Skin of body (tissue), 3 donors: ENCODE measurements at places on chromosomes 7 and 10. TPM values are rescaled to one million over a fixed set of nuclear protein-coding genes. Genes with fewer than 3 reads are reported as not detected.

- no peak for DNase-seq
Measured at GRCh38 chr10:123160311-123160980, 6.2 kb downstream of the BUB3 start.

DNA sequence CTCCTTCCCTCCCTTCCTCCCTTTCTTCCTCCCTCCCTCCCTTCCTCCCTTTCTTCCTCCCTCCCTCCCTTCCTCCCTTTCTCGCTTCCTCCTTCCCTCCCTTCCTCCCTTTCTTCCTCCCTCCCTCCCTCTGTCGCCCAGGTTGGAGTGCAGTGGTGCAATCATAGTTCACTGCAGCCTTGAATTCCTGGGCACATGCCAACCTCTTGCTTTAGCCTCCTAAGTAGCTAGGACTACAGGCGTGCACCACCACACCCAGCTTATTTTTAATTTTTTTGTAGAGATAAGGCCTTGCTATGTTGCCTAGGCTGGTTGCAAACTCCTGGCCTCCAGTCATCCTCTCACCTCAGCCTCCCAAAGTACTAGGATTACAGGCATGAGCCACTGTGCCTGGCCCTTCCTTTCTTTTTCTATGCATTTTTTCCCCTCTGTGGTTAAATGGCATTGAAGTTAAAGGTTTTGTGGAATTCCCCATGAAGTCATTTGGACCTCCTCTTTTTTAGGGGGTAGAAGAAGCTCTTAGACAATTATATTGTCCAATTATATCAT lies 9.6 kb downstream of the KLHDC10 start:
- DNase-seq = no peak

DNA sequence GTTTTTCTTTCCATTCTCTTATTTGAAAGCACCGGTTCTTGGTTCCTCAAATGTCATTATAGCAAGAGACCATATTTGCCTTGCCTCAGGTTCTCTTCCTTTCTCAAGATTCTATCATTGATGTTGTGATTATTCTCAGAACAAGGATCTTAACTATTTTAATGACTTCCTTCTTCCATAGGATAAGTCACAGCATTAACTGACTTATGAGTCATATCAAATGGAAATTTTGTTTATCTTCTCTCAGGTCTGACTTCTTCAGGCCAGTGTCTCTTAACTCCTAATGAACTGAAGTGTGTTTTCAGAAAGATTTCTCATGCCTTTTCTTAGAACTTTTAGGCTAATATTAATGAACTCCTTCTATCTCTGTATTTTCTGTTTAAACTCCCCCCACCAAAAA lies 794.6 kb upstream of the LRRN3 start:
- no peak for DNase-seq

DNA sequence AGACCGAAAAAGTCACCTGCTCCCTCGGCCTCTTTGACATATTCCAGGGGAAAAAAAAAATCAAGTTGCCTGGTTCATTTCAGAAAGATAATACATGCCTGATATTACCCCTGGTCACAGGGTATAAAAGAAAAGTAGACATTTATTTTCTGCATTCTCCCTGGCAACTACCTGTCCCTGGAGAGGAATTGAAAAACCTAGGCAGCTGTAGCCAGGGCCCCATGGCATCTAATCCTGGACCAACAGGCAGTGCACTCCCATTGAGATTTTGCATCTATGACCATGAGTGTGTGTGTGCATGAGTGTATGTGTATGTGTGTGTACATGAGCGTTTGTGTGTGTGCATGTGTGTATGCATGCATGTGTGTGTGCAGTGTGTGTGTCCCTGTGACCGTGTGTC lies 338.2 kb upstream of the PFKP start:
- no peak for DNase-seq

GRCh38 chr10:106643473-106643872 lies 521.0 kb downstream of the SORCS1 start:
- no peak for DNase-seq

DNA sequence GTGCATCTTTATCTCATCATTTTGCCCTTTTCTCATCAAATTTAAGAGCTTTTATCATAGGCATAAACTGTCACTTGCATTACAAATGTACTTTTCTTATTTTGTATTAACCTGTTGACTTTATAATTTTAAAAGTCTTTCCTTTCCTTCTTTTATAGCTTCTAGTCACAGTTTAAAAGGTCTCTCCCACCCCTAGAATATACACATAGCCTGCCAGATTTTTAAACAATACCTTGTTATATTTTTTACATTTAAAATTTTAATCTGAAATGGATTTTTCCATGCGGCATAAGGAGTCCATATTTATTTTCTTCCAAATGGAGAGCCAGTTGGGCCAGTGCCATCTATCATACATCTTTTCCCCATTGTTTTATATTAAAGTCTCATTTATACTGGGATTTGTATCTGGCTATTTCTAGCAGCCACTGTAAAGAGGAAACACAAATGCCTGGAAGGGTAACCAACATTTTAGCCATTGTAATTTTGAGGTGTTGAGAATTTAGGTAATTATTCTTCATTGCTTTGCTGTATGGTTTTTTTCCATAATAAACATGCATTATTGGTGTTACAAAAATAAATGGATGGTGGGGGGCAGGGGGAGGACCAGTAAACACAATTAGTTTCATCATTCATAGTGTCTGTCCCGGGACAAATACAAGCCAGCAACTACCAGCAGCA lies 92.8 kb downstream of the CCDC71L start:
- no peak for DNase-seq

DNA sequence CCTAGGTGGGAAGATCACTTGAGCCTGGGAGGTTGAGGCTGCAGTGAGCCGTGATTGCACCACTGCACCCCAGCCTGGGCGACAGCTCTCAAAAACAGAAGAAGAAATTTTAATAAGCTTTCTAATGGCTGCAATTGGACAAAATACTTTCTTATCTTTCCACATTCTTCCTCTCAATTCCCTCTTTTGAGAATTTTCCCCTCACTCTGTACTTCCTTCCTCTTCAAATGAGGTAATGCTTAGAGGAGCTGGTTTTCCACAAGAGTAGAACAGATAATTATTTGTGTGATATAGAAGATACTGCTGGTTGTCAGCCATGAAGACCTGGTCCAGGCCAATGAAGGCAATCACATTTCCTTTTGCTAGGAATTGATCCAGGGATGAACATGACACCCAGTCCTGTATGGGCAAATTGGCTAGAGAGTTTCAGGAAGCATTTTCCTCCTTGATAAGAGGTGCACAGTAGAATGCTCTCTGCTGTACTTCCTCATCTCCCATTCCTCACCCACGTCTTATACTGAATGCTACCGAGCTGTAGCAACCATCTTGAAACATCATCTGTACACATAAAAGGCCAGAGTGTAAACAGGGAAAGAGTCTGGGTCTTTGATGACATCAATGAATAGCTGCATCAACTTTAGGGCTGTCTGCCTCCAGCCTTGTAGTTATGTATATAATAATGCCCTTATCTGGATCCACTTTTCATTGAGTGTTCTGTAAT lies 103.9 kb downstream of the CDK6 start:
- DNase-seq = no peak

GRCh38 chr10:4770801-4771553 lies 55.0 kb upstream of the AKR1E2 start:
- peak; percentile 65 for DNase-seq

DNA sequence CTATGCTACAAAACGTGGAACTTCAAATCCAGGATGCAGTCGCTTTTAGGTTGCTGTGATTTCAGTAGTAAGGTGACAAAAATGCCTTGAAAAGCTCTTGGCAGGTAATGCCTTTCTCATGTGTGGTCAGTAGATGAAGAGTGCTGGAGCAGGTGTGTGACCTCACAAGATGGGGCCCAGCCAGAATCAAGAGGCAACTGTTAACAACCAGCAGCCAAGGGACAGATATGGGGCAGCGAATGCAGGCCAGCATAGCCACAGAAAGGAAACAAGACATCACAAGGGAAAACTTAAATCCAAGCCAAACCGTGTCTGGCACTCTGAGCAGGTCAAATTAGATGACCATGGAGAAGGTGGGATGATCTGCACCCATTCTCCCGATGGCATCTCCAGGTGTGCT lies 12.3 kb downstream of the HUS1 start:
- DNase-seq = no peak

DNA sequence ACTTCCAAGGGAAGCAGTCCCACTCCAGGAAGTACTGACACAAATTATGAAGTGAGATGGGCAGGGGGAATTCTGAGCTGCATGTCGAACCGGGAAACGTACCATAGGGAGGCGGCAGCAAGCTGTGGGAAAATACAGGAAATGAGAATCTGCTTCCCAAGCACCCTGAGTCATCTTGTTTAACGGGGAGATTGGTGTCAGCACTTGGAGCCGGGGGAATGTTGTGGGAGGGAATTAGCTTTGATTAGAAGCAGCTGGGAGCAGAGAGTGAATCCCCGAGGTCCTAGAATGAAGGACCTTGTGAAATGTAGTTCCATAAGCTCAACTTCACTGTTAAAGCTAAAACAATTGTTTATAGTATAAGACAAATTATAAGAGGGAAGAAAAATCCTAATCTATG lies 141.4 kb upstream of the PRKCQ start:
- DNase-seq = peak; percentile 84

DNA sequence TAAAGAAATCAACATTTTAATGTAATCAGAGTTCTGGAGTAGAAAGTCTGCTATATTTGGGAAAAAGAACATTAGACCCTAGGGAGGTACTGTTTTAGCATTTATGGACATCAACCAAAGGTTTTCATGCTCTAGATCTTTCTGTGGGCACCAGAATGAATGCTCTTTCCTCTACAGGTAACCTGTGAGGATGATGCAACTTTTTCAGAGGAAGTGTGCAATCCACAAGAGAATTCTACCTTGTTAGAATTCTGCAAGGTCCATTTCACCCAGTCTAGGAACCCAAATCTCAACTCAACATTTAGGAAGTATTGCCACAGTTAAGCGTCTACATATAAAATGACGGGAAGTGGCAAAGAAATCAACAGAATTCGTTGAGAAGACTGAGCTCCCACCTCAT lies 139.9 kb upstream of the FAM171A1 start:
- DNase-seq = no peak

GRCh38 chr10:112821663-112822062 lies 128.4 kb upstream of the TCF7L2 start:
- no peak for DNase-seq

DNA sequence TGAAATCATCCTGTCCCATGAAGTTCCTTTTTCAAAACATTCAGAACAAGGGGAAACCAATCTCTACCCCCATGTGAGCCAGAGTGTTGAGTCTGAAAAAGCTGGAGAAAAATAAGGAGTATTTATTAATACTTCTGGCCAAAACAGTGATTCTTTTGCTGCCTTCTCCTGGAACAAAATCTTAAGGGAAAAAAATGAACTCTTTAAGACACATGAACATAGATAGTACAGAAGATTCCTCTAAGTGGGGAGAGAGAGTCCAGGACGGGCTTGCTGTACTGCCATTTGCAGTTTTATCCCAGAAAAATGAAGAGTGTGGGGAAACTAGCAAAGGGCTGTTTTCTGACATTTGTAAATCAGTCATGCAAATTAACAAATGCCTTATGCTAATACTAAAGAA lies 173.4 kb upstream of the CELF2 start:
- no peak for DNase-seq

DNA sequence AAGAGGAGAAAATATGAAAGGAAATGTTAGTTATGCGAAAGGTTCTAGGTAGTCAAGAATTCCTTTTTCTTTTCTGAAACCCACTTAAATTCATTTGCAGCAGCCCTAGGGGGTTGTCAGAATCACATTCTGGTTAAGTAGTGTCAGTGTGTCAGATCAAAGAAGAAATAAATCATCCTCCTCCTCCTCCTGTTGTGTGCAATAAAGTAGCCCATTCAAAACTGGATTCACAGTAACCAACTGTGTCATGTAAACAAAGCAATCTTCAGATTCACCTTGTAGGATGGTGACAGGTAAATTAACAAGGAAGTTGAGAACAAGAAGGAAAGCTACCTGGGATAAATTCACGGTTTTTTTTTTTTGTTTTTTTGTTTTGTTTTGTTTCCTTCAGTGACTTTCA lies 127.5 kb downstream of the NSUN6 start:
- no peak for DNase-seq

DNA sequence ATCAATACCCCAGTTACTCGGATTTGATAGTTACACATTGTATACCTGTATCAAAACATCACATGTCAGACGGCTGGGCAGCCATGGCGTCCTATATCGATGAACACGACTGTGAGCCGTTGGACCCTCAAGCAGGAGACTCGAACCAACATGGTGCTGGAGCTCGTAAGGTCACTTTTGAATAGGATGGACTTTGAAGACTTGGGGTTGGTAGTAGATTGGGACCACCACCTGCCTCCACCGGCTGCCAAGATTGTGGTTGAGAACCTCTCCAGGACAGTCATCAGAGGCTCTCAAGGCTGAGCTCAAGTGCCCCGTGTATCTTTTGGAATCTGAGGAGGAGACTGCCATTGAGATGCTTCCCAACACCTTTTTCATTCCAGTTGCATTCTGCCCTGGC lies 1.9 kb upstream of the RINT1 start:
- no peak for DNase-seq

DNA sequence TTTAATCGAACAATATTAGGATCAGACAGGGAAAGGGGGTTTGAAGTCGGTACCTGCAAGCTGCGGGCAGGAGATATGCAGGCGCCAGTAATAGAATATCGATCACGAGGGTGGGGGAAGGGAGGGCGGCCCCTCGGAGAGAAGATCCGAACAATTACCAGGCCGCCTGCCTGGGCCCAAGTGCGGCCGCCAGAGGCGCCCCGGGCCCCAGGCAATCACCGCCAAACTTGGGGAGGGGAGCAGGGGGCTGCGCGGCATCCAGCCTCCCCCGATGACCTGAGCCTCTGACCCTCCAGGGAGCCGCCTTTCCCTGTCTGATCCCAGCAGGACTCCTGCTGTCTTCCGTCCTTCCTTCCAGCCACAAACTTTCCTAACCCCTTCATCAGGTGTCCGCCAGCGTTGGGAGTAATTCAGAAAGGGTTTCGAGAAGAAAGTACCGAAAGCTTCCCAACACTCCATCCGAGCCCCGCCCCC lies 1.1 kb downstream of the NKX1-2 start:
- DNase-seq = no peak

DNA sequence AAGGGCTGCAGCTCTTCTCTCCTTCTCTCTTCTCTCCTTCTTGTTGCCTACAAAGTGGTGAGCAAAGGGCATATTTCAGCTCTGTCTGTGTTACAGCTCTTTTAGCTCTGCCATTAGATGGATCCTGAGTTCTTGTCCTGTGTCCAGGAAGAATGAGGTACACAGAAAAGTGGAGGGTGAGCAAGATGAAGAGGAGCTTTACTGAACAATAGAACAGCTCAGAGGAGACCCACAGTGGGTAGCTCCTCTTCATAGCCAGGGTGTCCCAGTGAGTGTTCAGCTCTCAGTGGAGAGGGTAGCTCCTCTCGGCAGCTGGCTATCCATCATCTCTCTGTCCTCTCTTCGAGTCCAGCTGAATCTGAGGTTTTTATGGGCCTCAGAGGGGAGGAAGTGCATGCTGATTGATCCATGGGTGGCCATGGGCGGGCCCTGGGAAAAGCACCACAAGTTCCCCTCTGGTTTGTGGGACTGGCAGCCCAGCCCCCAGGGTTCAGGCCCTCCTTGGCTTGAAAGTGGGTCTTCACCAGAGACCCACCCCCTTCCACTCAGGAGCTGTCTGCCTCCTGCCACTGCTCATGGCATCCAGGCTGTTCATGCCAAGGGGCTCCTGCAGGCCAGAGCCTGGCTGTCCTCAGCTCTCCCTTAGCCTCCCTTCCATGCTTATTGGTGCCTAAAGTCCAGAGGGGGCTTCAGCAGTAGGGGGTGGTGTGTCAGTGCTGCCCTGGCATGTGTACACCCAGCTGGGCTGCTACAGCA lies 109.1 kb upstream of the FAM180A start:
- no peak for DNase-seq

Gene RPEL1
- not detected for total RNA-seq

Gene ECHS1
- total RNA-seq = 41.2 TPM

Gene CCL24
- total RNA-seq = 1.2 TPM

Gene ITPRID1
- 1.8 TPM for total RNA-seq

Gene STRA8
- total RNA-seq = not detected

Gene VKORC1L1
- 20.4 TPM for total RNA-seq

Gene CYP3A5
- 24.9 TPM for total RNA-seq

Gene SYT15
- 0.79 TPM for total RNA-seq
